ENCODE measurements at places on chromosomes 4 and X.

GRCh38 chr4:165682611-165683010 lies 190.4 kb upstream of the TLL1 start:
- no peak for DNase-seq

DNA sequence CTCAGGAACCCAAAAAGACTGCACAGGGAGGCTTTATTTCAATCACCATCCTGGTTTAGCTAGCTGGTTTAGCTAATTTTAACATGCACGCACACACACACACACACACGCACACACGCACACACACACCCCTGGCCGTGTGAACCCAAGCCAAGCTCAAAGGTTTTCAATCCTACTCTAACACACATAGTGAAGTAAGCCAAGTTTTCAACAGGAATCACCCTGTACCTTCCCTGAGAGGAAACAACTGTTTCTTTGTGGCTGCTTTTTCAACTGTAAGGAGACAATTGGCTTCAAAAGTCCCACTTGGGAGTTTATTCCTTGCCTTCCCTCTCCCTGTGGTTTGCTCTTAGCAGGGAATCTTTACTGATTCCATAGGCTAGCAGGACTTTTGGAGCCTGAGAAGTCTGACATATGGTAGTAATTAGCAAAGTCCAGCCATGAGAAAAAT lies 98.9 kb upstream of the BMP3 start:
- no peak for DNase-seq

- DNase-seq = no peak
These were observed 438.3 kb downstream of the CENPC start for GRCh38 chr4:67106861-67107460.

GRCh38 chrX:12975991-12976558 lies 1.2 kb downstream of the TMSB4X start:
- peak; percentile 41 for DNase-seq

- no peak for DNase-seq
These were observed 138.1 kb downstream of the NPFFR2 start for GRCh38 chr4:72169861-72170260.

DNA sequence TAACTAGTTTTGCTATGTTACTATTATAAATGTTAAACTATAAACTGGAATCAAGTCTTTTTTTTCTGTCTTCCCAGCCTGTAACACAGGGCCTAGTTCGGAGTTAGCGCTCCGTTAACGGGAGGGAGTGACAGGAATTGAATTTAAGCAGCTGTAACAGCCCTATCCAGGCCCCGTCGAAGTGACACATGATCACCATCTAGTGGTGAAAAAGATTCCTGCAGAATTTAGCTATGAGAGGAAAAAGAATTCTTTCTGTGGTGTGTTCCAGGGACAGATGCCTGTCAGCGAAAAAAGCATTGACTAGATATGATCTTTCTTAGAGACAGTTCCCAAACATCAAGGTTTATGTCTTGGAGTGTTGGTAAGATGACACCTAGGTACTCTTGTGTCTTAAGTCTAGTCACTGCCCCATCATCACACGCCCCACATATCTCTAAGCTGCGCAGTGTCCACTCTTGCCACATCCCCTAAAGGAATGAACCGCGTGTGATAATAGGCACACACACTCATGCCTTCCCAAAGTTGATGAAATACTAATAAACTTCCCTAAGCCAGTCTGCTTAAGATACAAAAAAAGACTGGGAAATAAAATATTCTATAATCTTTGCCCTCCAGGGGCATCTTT lies 2.1 kb downstream of the GAB3 start:
- no peak for DNase-seq

- DNase-seq = no peak
These were observed 94.9 kb upstream of the UNC5C start for GRCh38 chr4:95643627-95644026.

DNA sequence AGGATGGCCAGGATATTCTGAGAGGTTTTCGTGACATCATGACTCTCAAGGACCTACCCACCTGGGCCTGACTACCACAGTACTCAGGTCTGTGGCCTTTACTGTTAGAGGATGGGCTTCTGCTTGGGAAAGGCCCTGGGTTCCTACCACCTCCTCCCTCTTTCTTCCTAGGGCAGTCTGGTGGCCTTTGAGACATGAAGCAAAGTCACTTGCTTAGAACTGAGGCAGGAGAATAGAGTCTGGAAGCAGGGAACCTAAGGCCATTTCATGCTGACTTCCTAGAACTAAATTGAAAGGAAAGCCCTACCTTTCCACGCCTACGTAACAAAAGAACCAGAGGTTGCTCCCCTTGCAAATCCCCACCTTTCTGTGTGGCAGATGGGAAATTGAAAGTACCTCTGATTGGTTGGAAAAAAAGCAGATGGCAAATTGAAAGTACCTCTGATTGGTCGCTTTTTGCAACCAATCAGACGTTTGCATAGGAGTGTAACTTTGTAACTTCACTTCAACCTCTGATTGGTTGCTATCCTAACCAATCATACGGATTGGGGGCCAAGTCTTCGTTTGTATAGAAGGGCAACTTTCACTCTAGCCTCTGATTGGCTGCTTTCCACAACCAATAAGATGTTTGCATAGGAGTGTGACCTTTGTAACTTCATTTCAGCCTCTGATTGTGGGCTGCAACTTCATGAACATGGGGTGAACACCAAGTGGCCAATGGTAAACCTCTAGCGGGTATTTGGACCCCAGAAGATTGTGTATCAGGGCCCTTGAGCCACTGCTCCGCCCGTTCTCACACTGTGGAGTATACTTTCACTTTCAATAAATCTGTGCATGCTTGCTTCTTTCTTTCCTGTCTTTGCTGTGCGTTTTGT lies 9.9 kb upstream of the AKAP14 start:
- no peak for DNase-seq

DNA sequence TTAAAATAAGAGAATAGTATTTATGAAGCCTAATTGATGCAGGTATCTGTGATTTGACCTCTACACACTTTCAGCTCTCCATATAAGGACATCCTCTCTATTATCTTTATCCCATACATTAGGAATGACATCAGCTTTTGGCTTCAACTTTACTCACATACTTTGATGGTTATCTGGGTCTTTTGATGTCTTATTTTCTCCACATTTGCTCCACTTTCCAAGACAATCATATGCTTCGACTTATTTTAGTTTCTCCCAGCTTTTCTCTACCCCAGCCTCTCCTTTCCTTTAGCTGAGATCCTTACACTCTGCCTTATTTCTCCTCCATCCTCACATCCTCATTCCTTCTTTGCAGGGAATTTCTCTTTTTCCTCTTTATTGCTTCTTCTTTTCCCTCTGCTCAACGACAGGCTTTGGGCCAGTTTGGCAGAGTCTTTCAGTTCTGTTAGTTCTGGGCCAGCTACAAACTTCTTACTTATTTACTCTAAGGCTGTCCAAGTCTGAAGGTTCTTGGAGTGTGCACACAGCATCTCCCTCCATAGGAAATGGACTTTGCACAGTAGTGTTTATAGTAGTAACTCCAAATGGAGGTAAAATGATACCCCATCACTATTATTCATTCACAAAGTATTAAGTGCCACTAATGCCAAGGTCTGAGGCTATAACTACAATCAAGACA lies 50.5 kb downstream of the SLC4A4 start:
- no peak for DNase-seq

DNA sequence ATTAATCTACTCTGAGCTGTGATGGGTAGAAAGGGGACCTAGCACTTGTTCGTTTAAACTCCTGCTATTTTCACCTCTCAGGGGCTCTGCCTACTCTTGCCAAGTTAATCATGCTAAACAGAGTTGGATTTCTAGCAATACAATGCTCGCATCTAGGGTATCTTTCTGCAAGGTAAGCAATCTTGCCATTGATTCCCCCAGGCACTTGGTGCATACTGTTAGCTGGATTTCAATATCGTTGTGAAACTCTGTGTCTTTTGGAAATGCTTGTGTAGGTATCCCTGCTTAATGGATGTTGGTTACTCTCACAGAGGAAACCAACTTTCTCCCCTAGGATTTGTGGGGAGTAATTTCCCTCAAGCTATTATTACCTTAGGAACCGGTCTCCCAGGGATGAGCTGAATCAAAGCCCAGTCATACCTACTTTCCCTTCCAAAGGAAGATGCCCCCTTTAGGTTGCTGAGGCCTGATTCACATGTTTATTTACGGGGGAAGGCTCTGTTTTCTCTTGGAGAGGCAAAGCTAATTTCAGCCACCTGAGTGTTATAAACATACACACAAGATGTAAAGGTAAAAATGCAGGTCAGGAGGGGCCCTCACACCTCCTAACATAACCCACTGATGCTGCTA lies 366.8 kb downstream of the FBXW7 start:
- no peak for DNase-seq

GRCh38 chr4:86497131-86497530 lies 97.0 kb upstream of the PTPN13 start:
- no peak for DNase-seq

Measured in stimulated activated naive CD8-positive, alpha-beta T cell treated with anti-CD3 and anti-CD28 coated beads, Interleukin-15, Interleukin-2, amounts not matched to agents 100 U/mL and 50 U/mL, for 24 hours (primary cell).